Upper lobe of right lung (tissue), 1 donor: ENCODE measurements at places on chromosomes 16 and 17.

- peak overlapping the region; percentile 90 for H3K27ac ChIP-seq
- H3K27me3 ChIP-seq: no peaks in the 10 kb centered on the region
- no peak overlapping the region for H3K4me3 ChIP-seq
- peak; percentile 71 for DNase-seq
- no peaks in the 10 kb centered on the region for H3K36me3 ChIP-seq
Observed at GRCh38 chr17:50904518-50905459, 38.6 kb upstream of the TOB1 start.

DNA sequence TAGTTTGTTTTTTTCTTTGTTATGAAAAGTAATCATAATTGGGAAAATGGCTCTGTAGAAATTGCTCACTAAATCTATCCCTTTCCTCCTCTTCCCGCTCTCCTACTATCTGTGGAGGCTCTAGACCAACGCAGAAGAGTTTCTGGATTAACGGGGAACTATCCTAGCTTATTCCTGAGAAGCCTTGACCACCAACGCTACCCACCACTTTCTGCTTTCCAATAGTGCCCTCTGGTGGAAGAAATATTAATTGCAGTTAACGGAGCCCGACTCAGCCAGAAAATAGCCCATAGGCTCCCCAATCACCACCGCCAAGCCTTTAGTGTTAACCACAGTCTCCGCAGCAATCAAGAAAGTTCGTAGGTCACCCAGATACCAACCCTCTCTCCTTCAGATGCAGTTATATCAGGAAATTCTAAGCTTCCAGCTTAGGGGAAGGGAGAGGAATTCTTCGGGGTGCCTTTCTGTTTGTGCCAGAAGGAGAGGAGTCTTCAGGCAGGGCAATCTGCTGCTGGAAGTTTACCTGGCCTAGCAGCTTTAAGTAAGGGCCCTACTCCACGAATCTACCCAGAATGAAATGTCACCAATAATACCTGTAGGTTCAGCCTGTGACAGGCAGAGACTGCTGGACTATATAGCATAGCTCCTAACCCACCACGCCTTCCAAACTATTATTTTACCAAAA lies 23.0 kb upstream of the NSRP1 start:
- no peak overlapping the region for H3K4me3 ChIP-seq
- no peaks in the 10 kb centered on the region for H3K27me3 ChIP-seq
- H3K4me1 ChIP-seq: no peaks in the 10 kb centered on the region
- H3K27ac ChIP-seq: no peak overlapping the region
- no peaks in the 10 kb centered on the region for H3K36me3 ChIP-seq

DNA sequence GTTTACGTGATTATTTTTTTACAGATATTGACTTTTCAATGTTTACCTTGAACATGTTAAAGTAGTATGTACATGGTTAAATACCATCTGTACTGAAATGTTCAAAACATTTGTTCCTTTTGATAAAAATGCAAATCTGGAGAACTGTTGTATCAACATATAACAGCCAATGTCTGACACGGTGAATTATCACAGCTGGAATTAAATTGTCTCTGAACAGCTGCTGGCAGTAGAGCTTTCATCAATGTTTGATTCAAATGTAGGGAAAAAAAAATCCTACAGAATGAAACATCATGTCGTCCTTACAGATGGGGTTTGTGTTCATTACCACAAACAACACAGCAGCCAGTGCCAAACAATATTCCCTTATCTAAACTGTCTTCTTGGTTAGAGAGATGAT lies 79.9 kb downstream of the TOX3 start:
- H3K27ac ChIP-seq: no peak overlapping the region
- no peaks in the 10 kb centered on the region for H3K4me1 ChIP-seq

DNA sequence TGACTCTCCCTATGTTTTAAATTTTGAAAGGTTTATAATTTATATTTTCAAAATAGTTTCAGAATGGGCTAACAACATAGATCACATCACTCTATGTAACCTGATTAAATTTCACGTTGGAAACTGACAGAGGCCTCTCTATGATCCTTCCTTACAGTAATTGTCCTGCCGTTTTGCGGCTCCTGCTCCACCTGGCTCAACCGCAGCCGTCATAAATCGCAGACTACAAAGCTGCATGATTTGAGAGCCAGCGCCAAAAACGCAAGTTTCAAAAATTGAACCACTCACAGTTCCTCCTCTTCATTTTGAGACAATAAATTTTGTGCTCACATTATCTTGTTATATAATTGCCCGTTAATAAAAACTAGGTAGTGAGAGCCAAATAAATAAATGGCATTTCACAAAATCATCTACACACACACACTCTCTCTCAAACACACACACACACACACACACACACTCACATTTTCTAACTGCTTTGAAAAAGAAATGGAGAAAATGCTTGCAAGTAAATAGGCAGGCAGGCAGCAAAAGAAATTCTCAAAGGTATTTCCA lies 263.1 kb upstream of the PSMD7 start:
- H3K4me3 ChIP-seq: no peak overlapping the region
- DNase-seq: no peak
- no peaks in the 10 kb centered on the region for H3K36me3 ChIP-seq
- no peak overlapping the region for H3K27ac ChIP-seq
- no peaks in the 10 kb centered on the region for H3K4me1 ChIP-seq

DNA sequence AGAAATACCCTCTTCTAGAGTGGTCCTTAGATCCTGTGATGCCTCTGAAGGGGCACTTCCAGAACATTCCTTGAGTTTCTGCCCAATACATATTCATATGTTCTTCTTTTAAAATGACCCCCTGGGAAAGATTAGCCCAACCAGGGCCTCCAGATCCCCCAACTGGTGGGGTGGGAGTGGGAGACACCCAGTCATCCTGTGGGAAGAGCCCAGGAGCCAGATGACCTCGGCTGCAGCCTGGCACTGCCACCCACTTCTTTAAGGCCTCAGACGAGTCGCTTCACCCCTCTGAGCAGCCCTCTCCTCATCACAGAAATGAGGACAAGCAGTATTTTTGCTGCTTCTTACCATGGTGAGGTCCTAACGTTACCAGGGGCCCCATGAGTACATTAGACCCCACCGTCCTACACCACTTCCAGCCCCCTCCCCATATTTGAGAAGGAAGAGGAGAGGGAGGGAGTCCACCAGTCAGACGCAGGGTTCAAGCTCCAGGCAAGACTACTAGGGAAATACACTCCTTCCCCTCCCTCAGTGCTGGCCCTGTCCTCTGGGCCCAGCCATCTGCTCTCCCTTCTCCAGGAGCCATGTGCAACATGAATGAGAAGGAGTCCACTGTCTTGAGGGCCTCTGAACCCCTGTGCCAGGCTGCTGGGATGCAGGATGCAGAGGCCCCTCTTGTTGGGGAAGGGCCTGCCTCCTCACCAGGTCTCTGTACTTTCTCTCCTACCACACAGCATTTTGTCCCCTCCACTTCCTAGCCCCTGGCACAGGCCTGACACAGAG lies 11.8 kb downstream of the MPO start:
- no peaks in the 10 kb centered on the region for H3K36me3 ChIP-seq
- no peak overlapping the region for H3K4me3 ChIP-seq
- DNase-seq: peak; percentile 40
- peaks cover 16% of the 10 kb centered on the region for H3K27me3 ChIP-seq
- no peaks in the 10 kb centered on the region for H3K4me1 ChIP-seq

GRCh38 chr16:29702269-29702668 lies 23.3 kb downstream of the QPRT start:
- H3K27me3 ChIP-seq: no peaks in the 10 kb centered on the region
- H3K36me3 ChIP-seq: no peaks in the 10 kb centered on the region
- no peaks in the 10 kb centered on the region for H3K4me1 ChIP-seq
- H3K27ac ChIP-seq: peak overlapping the region; percentile 47

- peak overlapping the region; percentile 97 for H3K27ac ChIP-seq
- H3K4me3 ChIP-seq: peak overlapping the region; percentile 94
- H3K36me3 ChIP-seq: no peaks in the 10 kb centered on the region
- peaks cover 10% of the 10 kb centered on the region for H3K4me1 ChIP-seq
- no peaks in the 10 kb centered on the region for H3K27me3 ChIP-seq
- no peak for DNase-seq
Observed at GRCh38 chr17:37405955-37406634, 541 bp downstream of the ACACA start.

DNA sequence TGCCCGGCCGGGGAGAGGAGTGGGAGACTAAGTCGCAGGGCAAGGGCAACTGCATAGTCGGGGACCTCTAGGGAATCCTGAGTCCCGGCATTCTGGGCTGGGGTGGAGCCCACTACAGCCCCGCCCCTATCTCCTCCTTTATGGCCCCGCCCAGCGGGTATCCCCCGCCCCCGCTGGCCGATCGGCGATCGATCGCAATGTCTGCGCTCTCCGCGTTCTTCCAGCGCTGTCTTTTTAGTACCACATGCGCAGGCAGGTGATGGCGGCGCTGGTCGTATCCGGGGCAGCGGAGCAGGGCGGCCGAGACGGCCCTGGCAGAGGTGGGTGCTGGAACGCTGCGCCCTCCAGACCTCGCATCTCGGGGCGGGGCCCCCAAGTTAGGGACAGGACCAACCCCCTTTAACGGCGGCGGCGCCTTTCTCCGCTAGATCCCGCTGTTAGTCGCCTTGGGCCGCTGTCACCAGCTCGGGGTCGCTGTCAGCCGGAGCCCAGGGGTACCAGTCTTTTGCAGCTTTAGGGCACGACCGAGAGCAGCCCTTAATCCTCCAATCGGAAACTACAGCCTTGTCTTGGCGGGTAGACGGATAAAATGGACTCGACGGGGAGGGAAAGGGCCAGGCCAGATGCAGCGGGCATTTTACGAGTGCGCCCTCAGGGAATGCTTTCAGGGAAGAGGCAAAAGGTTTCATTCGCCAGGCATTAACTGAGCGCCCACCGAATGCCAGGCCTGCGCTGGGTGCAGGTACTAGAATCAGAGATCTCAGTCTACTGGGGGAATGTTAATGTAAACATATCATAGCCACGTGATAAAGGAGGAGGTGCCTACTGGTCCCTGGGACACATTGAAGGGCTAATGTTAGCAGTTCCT lies at the start of gene DPH1:
TSS of gene DPH1 (plus strand) at position 243 of the 868 bp plus-strand sequence. CDS start at position 260, 17 bp downstream.
- H3K4me1 ChIP-seq: peaks cover 18% of the 10 kb centered on the region
- H3K27ac ChIP-seq: peak within 1 kb of the TSS; percentile 69
- H3K36me3 ChIP-seq: peaks cover 5% of the 10 kb centered on the region
- H3K4me3 ChIP-seq: peak within 1 kb of the TSS; percentile 93
- DNase-seq: peak; percentile 94
- peaks cover 31% of the 10 kb centered on the region for H3K27me3 ChIP-seq
